ENCODE measurements at places on chromosomes 2 and 18.

GRCh38 chr2:182444170-182444569 is 17.3 kb upstream of the PDE1A start:
- no peak for DNase-seq

DNA sequence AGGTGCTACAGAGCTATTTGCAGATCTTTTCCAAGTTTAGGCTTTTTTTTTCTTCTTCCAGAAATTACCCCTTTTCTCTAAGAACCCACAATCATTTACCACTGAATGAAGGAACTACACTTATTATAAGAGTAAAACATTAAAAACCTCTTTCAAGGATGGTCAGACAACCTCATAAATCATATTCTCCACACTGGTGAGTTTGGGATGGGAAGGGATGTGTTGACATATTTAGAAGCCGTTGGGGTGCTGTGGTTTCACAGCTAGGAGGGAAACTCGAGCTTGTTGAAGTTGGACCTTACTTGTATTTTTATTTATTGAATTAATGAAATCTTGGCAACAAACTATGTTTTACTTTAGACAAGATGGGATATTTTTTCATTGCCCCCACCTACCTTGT is 289.4 kb upstream of the MEIS1 start:
- no peak for DNase-seq

DNA sequence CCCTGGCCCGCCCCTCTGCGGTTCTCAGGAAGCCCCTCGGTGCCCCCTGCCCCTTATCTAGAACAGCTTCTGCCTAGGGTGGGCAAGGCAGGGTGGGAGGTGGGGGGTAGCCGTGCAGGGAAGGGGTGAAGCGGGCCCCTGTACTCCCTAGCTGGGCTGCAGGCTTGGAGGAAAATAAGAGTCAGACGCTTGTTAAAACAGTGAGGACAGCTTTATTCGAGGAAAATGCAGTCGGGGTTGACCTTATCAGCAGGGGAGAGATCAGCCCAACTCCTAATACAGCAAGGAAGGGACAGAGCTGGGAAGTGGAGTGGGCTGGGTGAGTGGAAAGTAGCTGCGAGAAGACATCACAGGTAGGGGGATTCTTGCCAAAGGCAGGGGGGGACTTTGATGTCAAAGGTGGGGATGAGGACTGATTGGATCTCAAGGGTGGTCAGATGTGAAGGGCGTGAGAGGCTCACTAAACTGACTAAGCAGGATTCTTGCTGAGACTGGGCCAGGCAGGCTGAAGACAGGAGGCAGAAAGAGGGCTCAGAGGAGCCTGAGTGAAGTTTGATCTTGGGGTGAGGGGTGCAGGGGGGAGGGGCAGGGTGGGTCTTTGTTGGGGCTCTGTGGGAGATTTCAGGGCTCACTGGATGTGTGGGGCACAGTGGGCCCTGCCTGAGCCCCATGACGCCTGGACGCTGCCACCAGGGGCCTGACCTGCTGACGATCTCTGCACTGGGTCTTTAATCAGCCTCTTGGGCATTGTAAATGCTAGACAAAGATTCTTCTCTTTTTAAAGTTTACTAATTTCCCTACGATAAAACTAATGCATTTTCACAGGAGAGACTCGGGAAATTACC is 29.9 kb downstream of the HPCAL1 start:
- no peak for DNase-seq

DNA sequence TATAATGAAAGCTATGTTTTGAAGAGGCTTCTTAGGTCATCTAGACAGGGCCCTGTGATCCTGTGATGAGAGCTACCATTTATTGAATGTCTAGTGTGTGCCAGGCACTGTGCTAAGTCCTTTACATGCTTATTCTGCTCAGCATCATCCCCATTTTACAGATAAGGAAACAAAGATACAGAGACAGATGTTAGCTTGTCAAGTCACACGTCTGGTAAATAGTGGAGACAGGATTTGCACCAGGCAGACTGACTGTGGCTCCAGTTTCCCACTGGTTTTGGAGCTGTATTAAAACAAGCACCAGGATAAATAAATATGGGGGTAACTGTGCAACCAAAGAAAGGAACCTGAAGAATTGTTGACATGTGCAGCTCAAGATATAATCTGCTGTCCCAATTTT is 19.2 kb upstream of the EML6 start:
- no peak for DNase-seq

GRCh38 chr2:232333361-232334135 is 45.0 kb upstream of the ALPP start:
- DNase-seq = no peak

DNA sequence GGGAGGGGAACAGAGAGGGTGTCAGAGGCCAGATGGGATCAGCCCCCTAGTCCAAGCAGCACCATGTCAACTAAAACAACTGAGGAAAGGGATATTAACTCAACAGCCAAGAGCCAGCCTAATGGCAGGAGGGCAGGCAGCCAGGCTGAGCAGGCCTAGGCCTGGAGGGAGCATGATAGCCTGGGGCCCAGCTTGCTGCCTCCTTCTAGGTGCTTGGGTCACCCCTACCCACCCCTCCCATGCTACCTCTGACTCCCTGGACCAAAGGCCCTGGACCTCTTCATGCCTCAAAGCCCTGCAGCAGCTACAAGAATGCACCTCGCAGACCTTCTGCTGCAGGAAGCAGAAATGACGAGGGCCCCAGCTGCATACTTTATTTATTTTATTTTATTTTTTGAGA is 22.1 kb upstream of the TNS1 start:
- no peak for DNase-seq

GRCh38 chr18:76361219-76361618 is 133.8 kb downstream of the ZNF516 start:
- no peak for DNase-seq

Data from CD4-positive, alpha-beta T cell treated with Interleukin-6 for 4 hours (primary cell).